ENCODE measurements at places on chromosomes 3 and 15.

GRCh38 chr15:31374489-31374888, 47.9 kb downstream of the KLF13 start:
- DNase-seq = no peak

DNA sequence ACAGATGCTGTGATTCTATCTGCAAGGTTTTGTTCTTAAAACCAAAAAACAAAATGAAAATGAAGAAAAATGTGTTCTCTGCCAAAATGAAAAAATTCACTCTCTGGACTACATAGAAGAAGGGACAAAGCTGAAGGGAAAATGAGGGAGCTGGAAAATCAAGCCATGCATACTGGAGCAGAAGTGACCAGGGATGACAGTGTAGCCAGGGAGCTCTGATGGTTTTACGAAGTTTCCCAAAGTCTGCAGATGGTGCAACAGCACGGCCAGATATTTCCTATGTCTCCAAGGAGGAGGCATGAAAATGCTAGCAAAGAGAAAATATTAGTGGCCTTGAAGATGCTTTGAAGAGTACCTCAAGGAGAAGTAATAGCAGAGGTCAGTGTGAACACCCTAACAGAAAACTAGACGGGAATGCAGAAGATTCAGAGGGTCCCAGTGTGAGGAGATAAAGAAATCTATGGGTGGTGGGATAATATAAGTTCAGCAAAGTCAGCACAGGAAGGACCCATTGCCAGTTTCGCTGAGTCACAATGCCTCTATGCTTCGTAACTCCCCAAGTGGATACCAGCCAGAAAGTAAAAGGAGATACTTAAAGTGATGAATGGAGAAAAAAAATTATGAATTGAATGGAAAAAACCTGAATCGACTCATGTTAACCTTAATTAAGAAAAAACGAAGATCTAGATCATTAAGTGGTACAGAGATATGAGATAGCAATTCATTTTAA, 39.0 kb upstream of the POMGNT2 start:
- DNase-seq = no peak

DNA sequence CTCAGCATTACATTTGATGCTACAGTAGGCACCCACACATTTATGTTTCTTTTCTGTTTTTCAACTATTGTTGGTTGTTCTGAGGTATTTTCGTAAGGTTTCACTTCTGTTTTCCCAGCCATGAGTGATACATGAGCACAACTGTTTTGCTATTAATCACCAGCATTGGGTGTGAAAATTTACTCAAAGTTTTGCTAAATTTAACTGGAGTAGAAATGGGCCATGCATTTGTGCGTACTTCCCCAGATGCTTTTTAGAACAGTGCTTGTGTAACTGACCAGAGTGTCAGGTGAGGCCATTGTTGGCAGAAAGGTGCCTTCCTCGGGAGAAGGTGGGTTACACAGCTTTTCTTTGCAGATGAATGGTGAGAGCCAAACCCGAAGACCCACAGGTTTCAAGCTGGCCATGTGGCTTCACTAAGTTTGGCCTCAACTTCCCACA, 70.4 kb downstream of the ST6GAL1 start:
- DNase-seq = no peak

- DNase-seq = no peak
Measured at GRCh38 chr3:171145798-171146197, 119.3 kb upstream of the SLC2A2 start.

DNA sequence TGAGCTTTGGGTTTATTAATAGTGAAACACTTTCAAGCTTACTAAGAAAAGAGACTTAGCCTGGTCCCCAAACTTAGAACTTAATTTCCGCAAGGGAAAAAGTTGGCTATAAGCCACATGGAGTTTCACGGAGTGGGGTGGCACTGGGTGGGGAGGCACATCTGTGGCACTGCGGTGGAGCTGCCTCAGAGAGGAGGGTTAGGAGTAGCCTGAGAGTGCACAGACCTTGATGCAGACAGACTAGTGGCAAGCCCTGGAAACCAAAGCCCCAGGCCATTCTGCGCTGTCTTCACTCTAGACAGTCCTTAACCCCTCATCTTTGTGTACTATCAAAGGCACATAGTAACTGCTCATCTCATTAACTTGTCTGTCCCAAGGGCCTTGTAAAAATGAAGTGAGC, 22.0 kb downstream of the CXCR6 start:
- no peak for DNase-seq

- DNase-seq = no peak
Measured at GRCh38 chr3:36663666-36664291, 100.6 kb downstream of the DCLK3 start.

- no peak for DNase-seq
Measured at GRCh38 chr15:69652293-69652692, 199.7 kb downstream of the RPLP1 start.

DNA sequence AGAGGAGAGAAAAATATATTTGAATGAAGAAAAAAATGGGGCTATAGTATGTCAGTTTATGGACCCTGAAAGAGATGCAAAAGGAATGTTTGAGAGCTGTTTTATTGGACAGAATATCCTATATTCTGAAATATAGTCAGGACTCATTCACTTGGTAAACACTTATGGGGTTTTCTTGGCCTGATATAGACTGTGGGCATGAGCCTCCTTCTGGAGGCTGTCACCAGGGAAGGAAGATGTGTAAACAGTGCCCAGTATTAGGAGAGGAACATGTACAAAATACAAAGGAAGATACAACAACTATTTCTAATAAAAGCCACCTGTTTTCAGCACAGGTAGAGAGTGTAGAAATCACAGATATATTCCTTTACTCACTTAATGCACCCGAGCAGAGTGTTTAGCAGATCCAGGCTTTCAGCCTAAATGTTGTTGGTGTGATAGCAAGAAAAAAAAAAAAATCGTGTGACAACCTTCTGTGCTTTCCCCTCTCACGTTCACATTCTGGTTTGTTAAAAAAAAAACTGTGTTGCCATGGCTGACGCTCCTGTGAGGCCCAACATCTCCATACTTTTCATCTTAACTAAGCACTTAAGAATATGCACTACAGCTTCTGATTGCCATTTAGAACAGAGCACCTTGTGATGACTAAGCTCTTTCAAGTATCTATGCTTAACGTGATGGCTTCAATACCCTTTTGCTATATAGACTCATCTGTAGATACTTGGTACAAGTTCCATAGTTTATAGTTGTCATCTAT, 134.1 kb downstream of the MBNL1 start:
- DNase-seq = no peak

GRCh38 chr15:99719096-99719541, 14.1 kb downstream of the LYSMD4 start:
- DNase-seq = no peak

DNA sequence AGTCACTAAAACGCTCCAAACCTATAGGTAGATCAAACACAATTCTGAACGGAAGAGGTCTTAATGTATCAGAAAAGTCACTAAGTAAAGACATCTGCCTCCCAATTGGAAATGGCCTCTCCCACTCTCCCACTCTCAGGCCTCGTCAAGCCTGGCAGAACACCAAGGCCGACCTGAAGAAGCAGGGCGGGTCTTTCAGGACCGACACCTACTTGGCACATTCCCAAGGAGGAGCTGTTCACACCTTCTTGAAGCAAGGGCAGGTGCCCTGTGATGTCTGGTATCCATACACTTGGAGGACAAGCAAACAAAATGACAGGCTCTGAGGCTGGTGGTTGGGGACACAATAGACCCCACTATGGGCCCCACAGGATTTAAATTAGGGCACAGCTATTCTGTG, 30.0 kb downstream of the XXYLT1 start:
- no peak for DNase-seq

GRCh38 chr3:155049959-155050358, 30.2 kb upstream of the MME start:
- no peak for DNase-seq

- no peak for DNase-seq
Measured at GRCh38 chr3:191331388-191331787, 1.1 kb upstream of the UTS2B start.

DNA sequence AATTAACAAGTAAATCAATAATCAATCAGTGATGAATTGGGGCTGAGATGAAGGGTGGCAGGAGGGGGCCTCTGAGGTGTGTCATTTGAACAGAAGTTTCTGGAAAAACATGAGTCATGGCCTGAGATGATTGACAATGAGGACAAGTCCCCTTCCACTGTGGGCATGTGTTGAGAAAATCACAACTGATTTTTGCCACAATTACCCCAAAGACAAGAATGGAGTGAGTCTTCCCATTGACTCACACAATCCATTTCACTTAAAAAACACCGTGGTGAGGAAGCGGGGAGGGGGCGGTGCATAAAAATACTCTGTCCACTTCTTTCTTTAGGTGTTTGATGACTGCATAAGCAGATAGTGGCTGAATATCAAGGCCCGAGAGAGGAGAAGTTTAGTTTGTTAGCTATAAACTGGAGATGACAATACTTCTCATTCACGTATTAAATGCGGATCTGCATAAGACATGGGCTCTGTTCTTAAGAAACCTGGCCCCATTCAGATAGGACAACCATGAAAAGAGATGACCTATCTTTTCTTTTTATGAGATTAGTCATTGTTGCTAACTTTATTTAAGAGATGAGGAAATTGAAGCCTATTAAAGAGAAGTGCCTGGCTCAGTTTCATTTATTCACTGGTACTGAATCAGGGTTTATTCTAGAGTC, 34.7 kb downstream of the SHC4 start:
- DNase-seq = no peak

GRCh38 chr3:39080026-39080425, 27.4 kb downstream of the GORASP1 start:
- no peak for DNase-seq

GRCh38 chr15:69304182-69304545, 5.5 kb downstream of the PAQR5 start:
- DNase-seq = no peak
